ENCODE measurements at places on chromosomes 12 and 14. TPM values are rescaled to one million over a fixed set of nuclear protein-coding genes. Genes with fewer than 3 reads are reported as not detected.

CLMN gene
- total RNA-seq: 19.6 TPM

VAMP1 gene
- 12.5 TPM for total RNA-seq

CLEC2B gene
- total RNA-seq: 35.6 TPM

RFX4 gene
- total RNA-seq: not detected

NAV3 gene
- total RNA-seq: 16.2 TPM

NRIP2 gene
- total RNA-seq: 1.2 TPM

ADGRD1 gene
- total RNA-seq: 35.8 TPM

FBRSL1 gene
- total RNA-seq: 11.0 TPM

CCDC197 gene
- not detected for total RNA-seq

ANO4 gene
- 0.74 TPM for total RNA-seq

TEX52 gene
- not detected for total RNA-seq

GRCh38 chr12:80938397-80938796 lies 663 bp upstream of the LIN7A start:
- peak overlapping the region; percentile 78 for H3K4me3 ChIP-seq
- DNase-seq: no peak
- H3K36me3 ChIP-seq: no peaks in the 10 kb centered on the region
- peaks cover 28% of the 10 kb centered on the region for H3K4me1 ChIP-seq
- H3K27me3 ChIP-seq: no peaks in the 10 kb centered on the region
- H3K27ac ChIP-seq: no peak overlapping the region

DNA sequence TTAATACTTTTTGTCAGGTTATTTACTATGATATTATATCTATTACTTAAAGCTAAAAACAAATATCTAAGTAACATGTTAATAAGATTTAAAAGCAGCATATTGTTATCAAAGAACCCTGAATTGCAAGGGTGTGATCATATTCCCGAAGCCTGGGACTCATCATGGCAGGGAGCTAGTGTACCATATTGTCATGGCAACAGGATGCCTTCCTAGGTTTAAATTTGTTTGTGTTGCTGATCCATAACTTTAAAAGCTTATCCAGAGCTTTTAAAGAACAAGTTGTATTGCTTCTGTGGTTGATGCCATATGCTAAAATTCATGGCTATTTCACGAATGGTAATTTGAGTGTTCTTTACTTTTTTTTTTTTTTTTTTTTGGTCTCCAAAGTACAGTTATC lies 500.5 kb downstream of the NAV3 start:
- DNase-seq: no peak
- no peaks in the 10 kb centered on the region for H3K36me3 ChIP-seq
- no peak overlapping the region for H3K27ac ChIP-seq
- H3K27me3 ChIP-seq: no peaks in the 10 kb centered on the region
- H3K4me1 ChIP-seq: no peaks in the 10 kb centered on the region
- no peak overlapping the region for H3K4me3 ChIP-seq

DNA sequence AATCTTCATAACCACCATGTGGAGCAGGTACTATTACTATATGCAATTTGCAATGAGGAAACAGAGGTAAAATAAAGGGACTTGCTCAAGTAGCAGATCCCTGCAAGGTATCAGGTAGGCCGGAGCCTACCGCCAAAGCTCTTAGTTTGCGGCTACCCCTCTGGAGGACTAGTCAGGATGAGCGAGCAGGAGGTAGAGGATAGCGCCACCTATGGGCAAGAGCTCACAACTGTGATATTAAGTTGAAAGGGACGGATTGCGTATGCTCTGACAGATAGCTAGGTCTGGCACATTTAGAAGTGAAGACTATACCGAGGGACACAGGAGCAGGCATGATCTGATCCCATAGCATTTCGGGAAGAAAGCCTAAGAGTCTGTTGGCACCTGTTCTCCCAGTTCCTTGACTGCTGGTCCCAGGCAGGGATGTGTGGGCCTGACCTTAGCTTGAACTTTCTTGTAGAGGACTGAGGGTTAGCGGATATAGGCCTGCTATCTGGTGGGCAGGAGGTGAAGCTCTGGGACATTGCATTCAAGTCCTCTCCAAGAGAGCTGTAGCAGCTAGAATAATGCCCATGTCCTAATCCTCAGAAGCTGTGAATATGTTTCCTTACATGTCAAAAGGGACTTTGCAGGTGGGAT lies 48.0 kb downstream of the SLC17A8 start:
- no peak overlapping the region for H3K4me3 ChIP-seq
- no peak overlapping the region for H3K27ac ChIP-seq
- H3K27me3 ChIP-seq: no peaks in the 10 kb centered on the region
- no peaks in the 10 kb centered on the region for H3K4me1 ChIP-seq
- H3K36me3 ChIP-seq: no peaks in the 10 kb centered on the region
- no peak for DNase-seq

DNA sequence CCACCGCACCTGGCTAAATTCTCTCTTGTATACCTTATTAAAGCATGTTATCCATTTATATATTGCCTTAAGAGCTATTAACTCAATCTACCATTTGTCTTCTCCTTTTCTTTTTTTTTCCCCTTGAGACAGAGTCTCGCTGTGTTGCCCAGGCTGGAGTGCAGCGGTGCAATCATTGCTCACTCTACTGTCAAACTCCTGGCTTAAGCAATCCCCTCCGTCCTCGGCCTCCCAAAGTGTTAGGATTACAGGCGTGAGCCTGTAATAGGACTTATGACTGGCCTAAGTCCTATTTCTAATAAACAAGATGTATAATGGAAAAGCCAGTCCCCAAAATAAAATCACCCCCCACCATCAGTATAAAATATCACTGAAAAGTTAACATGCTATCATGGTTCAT lies 14.4 kb downstream of the SNX6 start:
- no peak overlapping the region for H3K4me3 ChIP-seq
- H3K4me1 ChIP-seq: peaks cover 7% of the 10 kb centered on the region
- no peaks in the 10 kb centered on the region for H3K36me3 ChIP-seq
- no peaks in the 10 kb centered on the region for H3K27me3 ChIP-seq
- no peak overlapping the region for H3K27ac ChIP-seq

- H3K36me3 ChIP-seq: no peaks in the 10 kb centered on the region
- no peaks in the 10 kb centered on the region for H3K4me1 ChIP-seq
- no peak overlapping the region for H3K27ac ChIP-seq
- H3K27me3 ChIP-seq: no peaks in the 10 kb centered on the region
Measured at GRCh38 chr12:31817120-31817519, 88.3 kb upstream of the AMN1 start.

- H3K36me3 ChIP-seq: no peaks in the 10 kb centered on the region
- no peak overlapping the region for H3K27ac ChIP-seq
- no peak overlapping the region for H3K4me3 ChIP-seq
- no peak for DNase-seq
- no peaks in the 10 kb centered on the region for H3K4me1 ChIP-seq
Measured at GRCh38 chr12:76866726-76867125, 12.1 kb downstream of the CSRP2 start.

GRCh38 chr14:79351011-79351410 lies 860.3 kb downstream of the DIO2 start:
- H3K27me3 ChIP-seq: no peaks in the 10 kb centered on the region
- no peaks in the 10 kb centered on the region for H3K4me1 ChIP-seq
- H3K4me3 ChIP-seq: no peak overlapping the region
- H3K27ac ChIP-seq: no peak overlapping the region

DNA sequence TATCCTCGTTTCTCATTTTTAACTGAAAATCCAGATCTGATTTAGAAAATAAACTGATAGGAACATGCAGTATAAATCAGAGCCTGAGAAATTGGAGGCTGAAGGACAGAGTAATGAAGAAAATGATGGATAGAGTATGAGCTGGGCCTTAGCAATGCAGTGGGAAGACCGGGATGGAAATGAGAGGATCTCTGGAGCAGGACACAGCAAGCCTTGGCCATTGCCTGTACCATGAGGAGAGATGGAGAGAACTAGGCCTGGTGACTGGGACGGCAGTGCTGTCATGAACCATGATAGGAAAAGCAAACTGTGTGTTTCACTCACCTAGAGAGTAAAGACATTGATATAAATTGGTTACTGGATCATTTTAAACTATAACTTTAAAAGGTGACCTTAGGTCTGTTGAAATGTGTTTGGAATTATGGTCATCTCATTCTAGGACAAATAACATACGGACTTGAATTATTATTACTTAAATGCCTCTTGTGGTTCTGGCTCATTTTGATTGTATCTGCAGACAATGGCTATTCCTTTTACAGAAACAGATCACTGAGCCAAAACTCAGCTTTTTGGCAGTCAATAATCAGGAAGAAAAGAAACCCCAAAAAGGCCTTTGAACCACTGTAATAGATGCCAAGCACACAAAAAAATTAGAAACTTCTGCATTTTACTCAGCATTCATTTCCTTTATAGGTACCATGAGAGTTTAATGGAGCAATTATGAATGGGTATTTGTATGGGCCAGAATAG lies 251.9 kb upstream of the PRKD1 start:
- DNase-seq: no peak
- no peak overlapping the region for H3K4me3 ChIP-seq
- no peaks in the 10 kb centered on the region for H3K36me3 ChIP-seq

GRCh38 chr12:77133566-77133965 lies 68.2 kb upstream of the E2F7 start:
- H3K27ac ChIP-seq: no peak overlapping the region
- H3K4me3 ChIP-seq: no peak overlapping the region
- no peaks in the 10 kb centered on the region for H3K36me3 ChIP-seq
- DNase-seq: no peak
- H3K4me1 ChIP-seq: no peaks in the 10 kb centered on the region
- no peaks in the 10 kb centered on the region for H3K27me3 ChIP-seq

DNA sequence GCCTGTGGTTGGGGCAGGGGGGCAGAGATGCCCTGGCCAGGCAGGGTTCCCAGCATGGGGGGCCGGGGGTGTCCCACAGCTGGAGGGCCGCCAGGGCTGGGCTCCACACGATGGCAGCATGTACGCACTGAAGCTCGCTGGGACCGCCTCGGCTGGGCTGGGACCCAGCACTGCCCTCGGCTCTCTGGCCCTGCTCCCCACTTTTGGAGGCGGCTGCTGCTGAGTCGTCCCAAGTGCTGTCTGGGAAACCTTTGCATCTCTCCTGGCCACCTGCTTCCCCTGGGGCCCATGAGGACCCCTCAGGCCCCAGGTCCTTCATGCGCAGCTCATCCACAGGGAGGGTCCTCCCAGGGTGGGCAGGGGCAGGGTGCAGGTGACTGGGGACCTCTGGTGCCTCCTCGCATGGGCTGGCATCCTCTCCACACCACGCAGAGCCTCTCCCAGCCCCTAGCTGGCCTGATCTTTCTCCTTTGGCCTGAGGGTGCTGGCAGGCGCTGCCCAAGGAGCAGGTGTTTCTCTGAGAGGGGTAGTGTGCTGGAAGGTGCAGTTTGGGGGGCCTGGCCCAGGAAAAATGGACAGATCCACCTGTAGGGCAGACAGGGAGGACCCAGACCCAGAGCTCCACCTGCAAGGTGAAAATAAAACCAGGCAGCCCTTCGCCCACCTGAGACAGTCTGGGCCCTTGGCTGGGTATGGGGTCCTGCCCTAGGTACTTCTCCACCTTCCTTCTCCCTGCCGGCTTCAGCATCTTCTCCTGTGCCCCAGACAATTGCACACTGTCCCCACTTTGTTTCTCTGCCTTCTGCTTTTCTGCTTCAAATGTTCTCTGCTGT lies 46.9 kb downstream of the DLK1 start:
- no peaks in the 10 kb centered on the region for H3K27me3 ChIP-seq
- no peak overlapping the region for H3K27ac ChIP-seq
- no peak for DNase-seq
- H3K4me3 ChIP-seq: no peak overlapping the region

- no peak for DNase-seq
- H3K4me1 ChIP-seq: peaks cover 14% of the 10 kb centered on the region
- H3K36me3 ChIP-seq: no peaks in the 10 kb centered on the region
- H3K4me3 ChIP-seq: no peak overlapping the region
- peaks cover 22% of the 10 kb centered on the region for H3K27me3 ChIP-seq
Measured at GRCh38 chr14:28764257-28765160, 2.1 kb upstream of the FOXG1 start.

GRCh38 chr12:3455312-3455711 lies 35.7 kb upstream of the PRMT8 start:
- no peak overlapping the region for H3K27ac ChIP-seq
- H3K36me3 ChIP-seq: no peaks in the 10 kb centered on the region

Data from vagina (tissue), 2 donors.